Femur (tissue), 1 donor: ENCODE measurements at places on chromosomes 2 and 18.
A peak's percentile ranks its signal among the peaks of the same experiment; 100 is the strongest.

GRCh38 chr2:55961318-55961911 lies 37.8 kb upstream of the EFEMP1 start:
- no peak for DNase-seq

DNA sequence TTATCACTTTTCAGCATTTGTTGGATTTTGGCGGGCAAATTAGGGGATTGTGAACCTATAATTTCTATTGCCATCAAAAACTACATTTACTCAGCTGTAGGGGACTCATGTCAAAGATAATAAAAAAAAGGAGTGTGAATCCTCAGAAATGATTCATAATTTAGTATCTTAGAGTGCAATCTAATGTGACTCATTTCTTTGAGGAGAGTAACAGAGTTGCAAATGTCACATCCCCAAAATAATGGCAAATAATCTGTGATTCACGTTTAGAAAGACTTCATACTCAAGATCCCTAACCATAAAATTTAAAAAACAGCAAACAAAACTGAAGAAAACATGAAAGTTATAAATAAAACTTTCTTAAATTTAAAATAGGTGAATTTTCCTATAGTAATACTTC lies 373.0 kb downstream of the CDH2 start:
- no peak for DNase-seq

- DNase-seq: no peak
Measured at GRCh38 chr18:75226286-75226955, 15.8 kb downstream of the TSHZ1 start.

- no peak for DNase-seq
Measured at GRCh38 chr2:69628325-69629021, 15.1 kb downstream of the AAK1 start.

DNA sequence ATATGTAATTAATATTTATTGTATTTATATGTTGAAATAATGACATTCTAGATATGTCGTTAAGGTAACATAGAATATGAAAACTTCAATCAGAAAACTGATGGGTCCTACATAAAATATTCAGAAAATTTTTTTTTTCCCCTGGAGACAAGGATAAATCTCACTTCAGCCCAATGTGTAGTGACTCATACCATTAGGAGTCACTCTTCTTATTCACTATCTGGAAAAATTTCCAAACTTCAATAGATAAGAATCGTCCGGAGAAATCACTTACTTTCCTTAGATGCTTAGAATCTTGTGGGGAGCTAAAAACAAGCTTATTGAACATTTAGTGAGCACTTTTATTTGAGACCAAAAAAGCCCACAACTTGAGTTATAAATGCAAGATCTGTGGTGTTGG lies 4.6 kb downstream of the SERPINB13 start:
- no peak for DNase-seq

DNA sequence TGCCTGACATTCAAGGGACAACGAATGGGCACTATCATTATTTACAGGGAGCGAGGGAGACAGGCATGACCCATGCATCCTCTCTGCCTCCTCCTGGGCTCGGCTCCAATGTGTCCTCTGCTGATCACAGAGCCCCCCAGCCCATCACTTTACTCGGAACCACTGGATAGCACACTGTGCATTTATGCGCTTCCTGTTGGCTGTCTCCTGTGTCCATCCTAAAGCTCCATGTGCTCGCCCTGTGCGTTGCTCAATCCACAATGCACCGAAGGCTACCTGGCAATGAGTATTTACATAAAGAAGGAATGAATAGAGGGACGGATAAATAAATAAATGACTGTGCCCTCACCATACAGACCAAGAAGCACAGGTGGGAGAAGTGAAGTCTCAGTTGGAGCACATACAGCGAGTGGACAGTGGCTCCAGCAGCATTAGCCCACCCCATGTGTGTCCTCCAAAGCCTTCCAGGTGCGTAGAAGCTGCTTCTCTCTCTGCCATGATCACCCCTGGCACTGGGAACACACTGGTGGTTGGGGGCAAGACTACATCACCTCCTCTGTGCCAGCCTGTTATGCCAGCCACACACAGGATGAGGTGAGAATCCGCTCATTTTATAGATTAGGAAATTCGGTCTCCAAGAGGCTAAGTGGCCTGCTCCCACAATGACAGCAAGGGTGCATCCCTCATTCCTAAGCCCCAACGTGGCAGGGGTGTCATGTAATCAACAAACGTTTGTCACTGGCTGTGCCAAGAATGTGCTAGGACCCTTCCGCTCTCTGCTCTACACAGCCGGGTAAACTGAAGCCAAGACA lies 2.3 kb upstream of the GDF7 start:
- no peak for DNase-seq

- DNase-seq: peak; percentile 93
Measured at GRCh38 chr2:41966431-41966893, 81.4 kb upstream of the PKDCC start.
